Activated CD4-positive, alpha-beta T cell treated with anti-CD3 and anti-CD28 coated beads for 36 hours (primary cell): ENCODE measurements at places on chromosomes 16 and 17.

DNA sequence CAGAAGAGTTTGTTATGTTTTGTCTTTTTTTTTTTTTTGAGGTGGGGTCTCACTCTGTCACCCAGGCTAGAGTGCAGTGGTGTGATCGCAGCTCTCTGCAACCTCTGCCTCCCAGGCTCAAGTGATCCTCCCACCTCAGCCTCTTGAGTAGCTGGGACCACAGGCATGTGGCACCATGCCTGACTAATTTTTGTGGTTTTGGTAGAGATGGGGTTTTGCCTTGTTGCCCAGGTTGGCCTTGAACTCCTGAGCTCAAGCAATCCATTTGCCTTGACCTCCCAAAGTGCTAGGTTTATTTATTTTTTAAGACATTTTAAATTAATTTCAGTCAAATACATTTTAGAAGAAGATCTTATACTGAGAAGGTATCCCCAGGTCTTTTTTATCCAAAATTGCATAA lies 366.7 kb downstream of the KCNJ2 start:
- DNase-seq, result no peak

GRCh38 chr17:78168903-78169793 lies 767 bp downstream of the SYNGR2 start:
- peak; percentile 78 for DNase-seq

DNA sequence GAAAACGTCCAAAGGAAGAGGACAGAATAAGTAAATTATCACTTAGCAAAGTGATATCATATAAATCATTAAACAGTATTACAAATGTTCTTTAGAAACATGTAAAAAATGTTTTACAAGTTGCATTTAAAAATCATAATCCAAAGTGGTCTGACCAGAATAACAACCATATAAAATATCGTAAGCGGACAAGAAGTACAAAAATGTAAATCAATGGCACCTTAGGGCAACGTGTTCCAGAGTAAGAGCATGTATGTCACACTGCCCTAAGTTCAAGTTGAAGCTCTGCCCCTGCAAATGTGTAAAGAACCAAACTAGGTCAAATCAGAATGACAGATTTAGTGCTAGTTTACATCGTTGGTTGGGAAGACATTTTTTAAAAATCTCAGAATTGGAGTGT lies 11.4 kb downstream of the USP31 start:
- no peak for DNase-seq

DNA sequence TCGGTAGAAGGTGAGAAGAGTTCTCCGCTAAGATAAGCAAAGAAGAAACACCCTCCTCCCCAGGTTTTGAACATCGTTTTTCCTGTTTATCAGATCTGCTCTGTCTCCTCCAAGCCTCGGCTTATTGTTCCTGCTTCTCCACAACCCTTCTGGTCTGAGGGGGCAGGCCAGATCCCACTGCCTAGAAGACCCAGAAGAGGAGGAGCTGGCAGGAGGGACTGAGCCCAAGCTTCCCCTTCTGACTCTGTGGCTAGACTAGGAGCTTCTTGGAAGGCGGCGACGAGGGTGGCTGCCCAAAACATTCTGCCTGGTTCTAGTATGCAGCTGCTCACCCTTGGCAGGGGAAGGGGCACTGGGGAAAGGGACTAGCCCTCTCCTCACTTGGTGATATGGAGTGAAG lies 5.2 kb upstream of the HOXB5 start:
- no peak for DNase-seq

- DNase-seq, result no peak
Measured at GRCh38 chr16:66212428-66212827, 154.1 kb upstream of the CDH5 start.

DNA sequence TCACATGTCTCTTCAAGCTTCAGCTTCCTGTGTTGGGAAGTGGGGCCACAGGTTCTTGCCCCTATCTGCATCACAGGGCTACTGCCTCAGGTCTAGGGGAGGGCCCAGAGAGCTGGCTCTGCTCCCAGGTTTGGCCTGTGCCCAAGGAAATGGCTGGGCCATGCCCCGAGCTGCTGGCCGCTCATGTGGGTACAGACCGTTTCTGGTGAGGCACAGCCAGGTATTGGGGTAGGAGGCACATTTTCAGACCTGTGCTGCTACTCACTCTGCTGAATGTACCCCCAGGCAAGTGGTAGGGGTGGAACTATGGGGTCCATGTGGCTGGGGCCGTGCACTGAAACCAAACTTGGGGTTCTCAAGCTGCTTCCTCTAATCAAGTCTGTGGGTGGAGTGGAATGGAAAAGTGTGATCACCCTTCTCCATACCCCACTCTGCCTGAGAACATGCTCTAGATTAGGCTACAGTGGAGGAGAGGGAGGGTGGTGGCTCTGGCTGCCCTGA lies 4.6 kb downstream of the GAS2L2 start:
- DNase-seq, result peak; percentile 20

GRCh38 chr16:19223235-19224170 lies 55.5 kb downstream of the SYT17 start:
- DNase-seq, result peak; percentile 76

DNA sequence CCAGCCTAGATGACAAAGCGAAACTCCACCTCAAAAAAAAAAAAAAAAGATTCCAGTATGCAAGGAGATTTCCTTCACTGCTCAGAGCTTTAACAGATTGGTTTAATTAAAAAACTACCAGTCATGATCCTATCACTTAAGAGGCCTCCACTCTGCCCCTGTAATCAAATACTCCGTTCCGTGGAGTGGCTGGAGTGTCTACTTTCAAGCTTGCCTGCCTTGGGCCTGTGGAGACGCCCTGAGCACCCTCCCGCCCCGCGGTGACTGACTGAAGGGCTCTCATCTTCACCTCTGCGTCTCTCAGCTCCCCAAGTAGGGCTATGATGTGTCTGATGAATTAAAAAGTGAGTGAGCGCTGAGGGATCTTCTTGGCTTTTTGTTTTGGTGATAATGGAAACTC lies 25.3 kb upstream of the TRPV3 start:
- DNase-seq, result no peak

DNA sequence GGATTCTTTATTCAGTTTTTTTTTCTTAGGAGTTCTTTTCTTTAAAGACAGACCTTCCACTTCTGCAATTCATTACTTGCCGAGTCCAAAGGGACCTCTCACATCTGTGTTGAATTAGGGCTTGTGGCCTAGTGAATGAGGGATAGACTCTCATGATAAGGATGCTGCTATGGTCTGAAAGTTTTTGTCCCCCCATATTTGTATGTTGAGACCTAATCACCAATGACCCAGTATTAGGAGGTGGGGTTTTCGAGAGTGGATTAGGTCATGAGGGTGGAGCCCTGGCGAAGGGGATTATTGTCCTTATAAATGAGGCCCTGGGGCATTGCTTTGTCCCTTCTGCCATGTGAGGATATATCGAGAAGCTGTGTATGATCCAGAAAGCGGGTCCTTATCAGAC lies 9.5 kb downstream of the KRT12 start:
- DNase-seq, result no peak

DNA sequence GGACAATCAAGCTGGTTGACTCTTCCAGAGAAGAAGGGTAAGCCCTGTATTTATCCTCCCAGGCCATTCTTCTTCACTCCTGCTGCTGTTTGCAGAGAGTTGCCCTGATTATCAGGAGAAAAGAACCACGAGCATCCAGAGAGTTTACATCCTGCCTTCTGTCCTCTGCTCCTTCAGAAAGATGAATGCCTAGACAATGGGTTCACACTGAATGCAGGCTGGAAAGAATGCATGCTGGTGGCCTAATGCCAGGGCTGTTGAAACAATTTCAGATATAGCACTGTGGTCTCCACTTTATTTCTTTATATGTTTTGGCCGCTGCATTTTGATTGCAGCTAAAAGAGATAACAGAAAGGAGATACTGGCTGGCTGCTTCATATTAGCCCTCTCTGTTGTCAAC lies 21.2 kb upstream of the HAS3 start:
- DNase-seq, result no peak

DNA sequence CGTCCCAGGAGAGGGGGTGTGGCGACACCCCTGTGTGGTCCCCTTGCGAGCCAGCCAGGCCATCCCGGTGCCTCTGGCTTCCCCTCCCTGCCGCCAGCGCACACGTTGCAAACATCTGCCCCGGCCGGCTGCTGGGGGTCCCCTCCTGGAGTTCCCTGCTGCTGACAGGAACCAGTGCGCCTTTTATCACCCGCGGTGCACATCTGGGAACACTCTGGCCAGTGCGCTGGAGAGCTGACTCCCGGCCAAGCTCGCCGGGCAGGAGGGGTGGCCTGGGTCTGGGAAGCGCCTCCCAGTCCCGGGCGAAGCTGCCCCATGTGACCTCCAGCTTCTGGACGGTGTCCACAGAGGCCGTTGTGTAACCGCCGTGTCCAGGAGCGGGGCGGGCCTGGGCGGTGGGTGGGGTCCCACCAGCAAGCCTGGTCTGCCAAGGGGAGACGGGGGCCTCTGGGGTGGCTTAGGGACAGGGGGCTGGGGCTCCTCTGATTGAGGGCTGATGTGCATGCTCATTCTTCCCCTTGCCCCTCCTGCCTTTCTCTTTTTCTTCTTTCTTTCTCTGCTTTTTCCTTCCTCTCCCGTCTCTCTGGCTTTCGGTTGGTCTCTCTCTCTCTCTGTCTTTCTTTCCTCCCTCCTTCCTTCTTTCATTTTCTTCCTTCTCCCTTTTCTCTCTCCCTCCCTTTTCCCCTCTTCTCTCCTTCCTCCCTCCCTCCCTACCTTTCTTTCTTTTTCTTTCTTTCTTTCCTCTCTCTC lies 25.2 kb upstream of the CIBAR2 start:
- DNase-seq, result no peak

DNA sequence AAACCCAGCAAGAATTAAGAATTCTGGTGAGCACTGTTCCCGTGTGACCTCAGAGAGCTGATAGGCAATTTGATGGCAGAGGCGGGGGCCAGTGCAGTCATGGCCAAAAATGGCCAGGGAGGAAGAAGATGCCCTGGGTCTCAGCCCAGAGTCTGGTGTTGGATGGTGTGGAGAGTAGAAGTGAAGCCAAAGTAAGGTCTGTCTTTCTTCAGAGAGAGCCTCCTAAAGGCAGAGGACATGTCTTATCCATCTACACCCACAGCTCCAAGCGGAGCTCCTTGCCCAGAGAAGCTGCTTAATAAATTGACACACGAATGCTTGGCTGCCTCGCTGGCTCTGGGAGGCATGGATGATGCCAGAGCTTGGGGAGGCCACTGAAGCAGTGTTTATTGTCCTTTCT lies 19.7 kb upstream of the ZNF652 start:
- no peak for DNase-seq

- no peak for DNase-seq
Measured at GRCh38 chr17:50466371-50467113, 2.1 kb downstream of the CHAD start.

GRCh38 chr16:14378689-14379467 lies 251.2 kb downstream of the PARN start:
- DNase-seq, result no peak

GRCh38 chr16:88068476-88069396 lies 117.5 kb downstream of the BANP start:
- no peak for DNase-seq

DNA sequence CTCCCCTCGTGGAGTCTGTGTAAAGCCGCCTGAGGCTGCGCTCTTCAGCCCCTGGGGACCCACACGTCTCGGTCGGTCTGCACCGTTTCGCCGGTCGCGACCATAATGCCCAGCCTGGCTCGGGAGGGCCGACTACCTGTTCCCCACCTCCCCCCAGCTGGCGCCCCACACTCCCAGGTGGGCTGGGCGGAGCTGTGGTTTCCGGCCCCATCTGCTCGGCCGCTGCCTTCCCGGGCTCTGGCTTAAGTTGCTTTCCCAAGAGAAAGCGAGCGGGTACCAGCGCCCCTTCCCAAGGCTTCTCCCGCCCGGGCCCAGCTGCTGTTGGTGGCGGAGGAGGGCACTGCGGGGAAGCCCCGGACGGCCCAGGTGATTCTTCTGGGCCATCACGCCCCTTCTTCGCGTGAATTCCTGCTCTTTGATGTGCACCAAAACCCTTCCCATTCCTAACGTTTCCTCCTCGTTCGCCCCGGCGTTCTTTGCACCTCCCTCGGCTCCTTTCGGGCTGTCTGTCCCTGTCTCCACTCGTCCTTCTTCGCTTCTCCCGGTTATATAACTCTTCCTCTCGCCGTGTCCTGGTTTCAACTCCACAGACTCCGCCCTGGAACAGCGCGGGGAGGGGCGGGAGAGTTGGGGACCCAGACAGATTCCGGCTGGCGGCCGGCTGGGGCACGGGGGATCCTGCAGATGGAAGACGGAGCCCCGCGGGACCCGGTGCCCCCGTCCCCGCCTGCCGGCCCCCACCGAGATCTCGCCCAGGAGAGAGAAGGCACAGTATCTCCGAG lies 2.0 kb downstream of the KDM6B start:
- peak; percentile 64 for DNase-seq

GRCh38 chr17:68428498-68429172 lies 28.7 kb downstream of the WIPI1 start:
- no peak for DNase-seq

- DNase-seq, result no peak
Measured at GRCh38 chr17:5365831-5366230, 53.6 kb downstream of the NUP88 start.

DNA sequence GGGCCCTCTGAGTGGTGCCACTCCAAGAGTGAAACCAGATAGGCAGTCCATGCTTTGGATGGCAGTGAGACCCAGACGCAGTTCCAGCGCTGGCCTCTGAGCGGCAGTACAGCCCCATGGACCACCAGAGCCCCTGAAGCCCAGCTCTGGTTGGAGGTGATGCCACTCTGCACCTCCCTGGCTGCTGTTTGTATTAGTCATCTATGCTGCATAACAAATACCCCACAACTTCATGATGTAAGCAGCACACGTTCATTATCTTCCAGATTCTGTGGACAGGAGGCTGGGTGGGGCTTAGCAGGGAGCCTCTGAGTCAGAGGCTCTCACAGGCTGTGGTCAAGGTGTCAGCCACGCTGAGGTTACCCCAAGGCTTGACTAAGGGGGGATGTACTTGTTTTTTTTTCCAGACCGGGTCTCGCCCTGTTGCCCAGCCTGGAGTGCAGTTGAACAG lies 5.1 kb upstream of the NME4 start:
- peak; percentile 91 for DNase-seq
